ENCODE measurements at places on chromosomes 3 and 15. TPM values are rescaled to one million over a fixed set of nuclear protein-coding genes. Genes with fewer than 3 reads are reported as not detected.
A peak's percentile ranks its signal among the peaks of the same experiment; 100 is the strongest.

Gene SLC24A5
- not detected for total RNA-seq

Gene KNG1
- total RNA-seq: not detected

DNA sequence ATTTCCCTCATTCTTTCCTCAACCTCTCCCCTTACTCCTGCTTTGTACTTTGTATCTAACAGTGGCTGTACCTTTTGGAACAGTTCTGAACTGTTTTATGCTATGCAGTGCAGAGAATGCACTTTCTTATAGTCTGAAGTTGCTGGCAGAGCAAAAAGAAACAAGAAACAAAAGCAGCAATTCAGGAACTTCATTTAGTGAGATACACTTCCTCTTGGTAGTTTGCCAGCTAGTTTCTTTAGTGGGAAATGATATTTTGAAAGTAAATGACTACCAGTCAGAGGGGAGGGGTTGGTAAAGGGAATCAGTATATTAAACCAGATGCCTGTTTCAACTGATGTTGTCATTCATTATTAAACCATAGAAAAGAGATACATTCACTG, 55.0 kb upstream of the CHD2 start:
- no peak for DNase-seq

- no peak for DNase-seq
These were observed 38.6 kb downstream of the ACAA1 start for GRCh38 chr3:38098376-38098723.

GRCh38 chr3:193869221-193870201, 266.4 kb upstream of the HES1 start:
- peak; percentile 12 for DNase-seq

GRCh38 chr3:62151591-62151990, 221.8 kb downstream of the FEZF2 start:
- no peak for DNase-seq

- DNase-seq: no peak
These were observed 31.4 kb downstream of the ETV5 start for GRCh38 chr3:186077466-186077865.

DNA sequence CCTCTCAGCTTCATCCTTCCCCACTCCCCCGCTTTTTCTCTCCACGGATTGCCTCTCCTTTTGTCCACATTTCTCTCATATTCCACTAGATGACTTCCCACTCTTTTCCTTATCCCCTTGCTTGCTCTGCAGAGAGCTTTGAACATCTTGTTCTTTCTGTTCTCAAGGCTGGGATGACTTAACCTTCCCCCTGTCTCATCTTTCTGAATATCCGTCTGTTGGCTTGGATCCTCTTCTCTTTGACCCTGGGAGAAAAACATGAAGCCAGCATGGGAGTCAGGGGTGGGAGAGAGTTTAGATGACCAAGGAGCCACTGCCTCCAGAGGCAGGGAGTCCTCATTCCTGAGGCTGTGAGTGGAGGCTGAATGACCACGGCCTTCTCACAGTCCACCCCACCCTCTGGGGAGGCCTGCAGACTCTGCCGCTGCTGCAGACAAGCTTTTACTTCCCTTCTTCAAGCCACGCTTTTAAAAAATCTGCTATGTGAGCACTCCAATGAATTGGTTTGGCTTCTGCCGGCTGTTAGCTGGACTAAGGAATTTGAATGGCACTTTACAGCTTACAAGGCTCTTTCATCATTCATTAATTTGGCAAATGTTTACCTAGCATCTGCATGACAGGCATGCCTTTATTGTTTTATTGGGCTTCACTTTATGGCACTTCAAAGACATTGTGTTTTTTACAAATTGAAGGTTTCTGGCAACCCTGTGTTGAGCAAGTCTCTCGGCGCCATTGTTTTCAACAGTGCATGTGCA, 111.6 kb upstream of the SLC6A6 start:
- no peak for DNase-seq

Gene HIGD2B
- total RNA-seq: 0.68 TPM

DNA sequence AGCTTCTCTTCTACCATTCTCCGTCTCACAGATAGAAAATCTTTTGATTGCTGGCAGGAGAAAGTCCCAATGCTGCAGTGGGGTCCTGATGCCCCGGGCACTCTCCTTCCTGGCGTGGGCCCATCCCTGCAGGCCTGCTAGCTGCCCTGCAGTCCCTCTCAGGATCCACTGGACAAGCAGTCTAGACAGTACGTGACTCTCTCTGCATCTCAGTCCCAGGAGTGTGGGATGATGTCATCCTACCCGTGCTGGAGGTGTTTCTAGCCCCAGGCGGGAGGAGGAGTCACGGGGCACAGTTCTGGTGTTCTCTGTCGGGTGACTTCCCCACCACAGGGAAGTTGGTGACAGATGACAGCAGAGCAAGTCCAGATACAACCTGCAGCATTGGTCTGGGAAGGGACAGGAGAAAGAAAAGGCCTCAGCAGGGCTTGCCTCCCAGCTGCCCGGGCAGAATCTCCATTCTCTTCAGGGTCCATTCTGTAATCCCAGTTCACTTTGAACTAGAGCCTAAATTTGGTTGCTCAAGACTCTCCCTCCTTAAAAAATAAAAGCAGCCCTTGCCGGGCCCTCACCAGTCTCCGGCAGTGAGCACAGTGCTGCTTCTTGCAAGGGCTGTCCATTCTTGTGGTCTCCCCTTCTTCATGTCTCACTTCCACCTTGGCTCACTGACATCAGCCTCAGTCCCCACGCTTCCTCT, 30.6 kb downstream of the SLC28A1 start:
- DNase-seq: no peak

Gene FSIP1
- total RNA-seq: 0.18 TPM

GRCh38 chr15:38002883-38003477, 68.5 kb downstream of the TMCO5A start:
- DNase-seq: no peak

Gene GOLGA6L10
- total RNA-seq: 1.8 TPM

DNA sequence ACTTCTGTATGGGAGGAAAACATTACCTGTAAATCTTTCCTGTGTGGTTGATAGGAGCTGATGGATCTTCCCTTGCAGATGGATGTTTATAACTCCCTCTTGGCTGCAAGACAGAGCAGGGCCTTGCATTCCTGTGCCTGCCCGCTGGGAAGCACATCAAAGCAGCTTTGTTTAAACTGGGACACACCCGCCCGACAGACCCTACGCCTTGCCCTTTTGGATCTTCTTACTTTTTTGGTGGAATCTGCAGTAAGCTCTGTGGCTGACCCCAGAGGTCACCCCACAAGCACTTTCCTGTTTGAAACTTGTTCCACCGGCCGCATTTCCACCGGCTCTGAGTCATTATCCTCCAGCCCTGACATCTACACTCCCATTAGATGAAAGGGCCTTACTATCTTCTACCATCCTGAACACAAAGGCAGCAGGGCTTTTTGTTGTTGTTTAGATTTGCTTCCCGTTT, 244.1 kb upstream of the STT3B start:
- no peak for DNase-seq

Gene CSPG4
- total RNA-seq: not detected

DNA sequence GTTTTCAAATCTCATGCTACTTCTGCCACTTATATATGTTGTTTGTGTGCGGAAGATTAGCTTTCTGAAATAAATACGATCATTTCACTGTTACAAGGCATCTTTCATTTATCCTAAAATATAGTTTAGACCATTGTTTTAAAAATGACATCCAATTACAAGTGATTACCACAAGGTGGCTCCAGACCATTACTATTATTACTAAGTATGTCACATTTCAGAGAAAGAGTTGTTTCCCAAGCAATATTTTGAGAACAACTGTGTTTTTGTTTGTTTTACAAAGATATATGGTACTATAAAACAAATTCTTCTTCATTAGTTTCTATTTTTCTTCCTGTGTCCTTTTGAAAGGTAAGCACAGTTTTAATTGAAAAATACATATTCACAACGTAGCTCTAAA, 136.0 kb upstream of the RAP2B start:
- DNase-seq: no peak

Gene CYP1A1
- total RNA-seq: 2.1 TPM

GRCh38 chr3:130981469-130981868, 45.2 kb downstream of the ASTE1 start:
- DNase-seq: no peak

Gene DAZL
- total RNA-seq: not detected

Gene CATSPER2
- 8.1 TPM for total RNA-seq

- DNase-seq: peak; percentile 17
These were observed 137.1 kb downstream of the ZNF609 start for GRCh38 chr15:64597477-64597822.

GRCh38 chr3:151960961-151961580, 87.6 kb downstream of the SUCNR1 start:
- DNase-seq: no peak

DNA sequence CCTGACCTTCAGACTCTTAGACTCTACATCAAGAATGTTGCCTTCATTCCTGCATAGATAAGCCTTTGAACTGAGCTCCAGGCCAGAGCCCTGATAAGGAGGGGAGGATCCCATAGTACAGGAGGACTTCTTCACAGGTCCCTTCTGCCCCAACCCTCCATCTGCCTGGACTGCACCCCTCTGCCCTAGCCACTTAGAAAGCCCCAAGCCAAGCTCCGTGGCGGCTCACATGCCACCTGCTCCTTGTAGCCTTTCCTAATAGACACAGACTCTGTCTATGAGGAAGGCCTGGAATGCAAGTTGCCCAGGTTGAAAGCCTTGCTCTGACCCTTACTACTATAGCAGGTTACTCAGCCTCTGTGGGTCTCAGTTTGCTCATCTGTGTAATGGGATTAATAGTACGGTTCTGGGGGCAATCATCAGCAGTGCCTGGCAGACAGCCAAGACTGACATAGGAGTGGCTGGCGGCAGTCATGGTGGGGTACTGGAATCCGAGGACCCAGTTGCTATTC, 11.6 kb downstream of the PCSK6 start:
- DNase-seq: no peak

DNA sequence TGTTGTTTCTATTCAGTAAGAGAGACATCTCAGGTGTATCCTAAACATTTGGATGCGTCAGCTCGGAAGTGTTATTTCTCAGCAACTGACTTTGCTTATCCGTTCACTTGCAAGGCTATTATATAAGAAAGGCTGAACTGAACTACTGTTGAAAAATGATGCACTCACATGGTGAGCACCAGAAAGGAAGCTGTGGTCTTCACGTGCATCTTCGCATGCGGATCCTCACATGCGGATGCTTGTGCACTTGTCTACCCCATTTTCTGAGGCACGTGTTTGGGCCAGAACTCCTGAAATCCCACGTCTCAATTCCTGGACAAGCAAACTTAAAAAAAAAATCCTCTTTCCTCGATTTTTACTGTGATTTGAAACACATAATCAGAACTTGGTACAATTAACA, 63.2 kb downstream of the PDZRN3 start:
- DNase-seq: no peak

Gene IL17RD
- total RNA-seq: not detected

Gene CHST13
- total RNA-seq: not detected

DNA sequence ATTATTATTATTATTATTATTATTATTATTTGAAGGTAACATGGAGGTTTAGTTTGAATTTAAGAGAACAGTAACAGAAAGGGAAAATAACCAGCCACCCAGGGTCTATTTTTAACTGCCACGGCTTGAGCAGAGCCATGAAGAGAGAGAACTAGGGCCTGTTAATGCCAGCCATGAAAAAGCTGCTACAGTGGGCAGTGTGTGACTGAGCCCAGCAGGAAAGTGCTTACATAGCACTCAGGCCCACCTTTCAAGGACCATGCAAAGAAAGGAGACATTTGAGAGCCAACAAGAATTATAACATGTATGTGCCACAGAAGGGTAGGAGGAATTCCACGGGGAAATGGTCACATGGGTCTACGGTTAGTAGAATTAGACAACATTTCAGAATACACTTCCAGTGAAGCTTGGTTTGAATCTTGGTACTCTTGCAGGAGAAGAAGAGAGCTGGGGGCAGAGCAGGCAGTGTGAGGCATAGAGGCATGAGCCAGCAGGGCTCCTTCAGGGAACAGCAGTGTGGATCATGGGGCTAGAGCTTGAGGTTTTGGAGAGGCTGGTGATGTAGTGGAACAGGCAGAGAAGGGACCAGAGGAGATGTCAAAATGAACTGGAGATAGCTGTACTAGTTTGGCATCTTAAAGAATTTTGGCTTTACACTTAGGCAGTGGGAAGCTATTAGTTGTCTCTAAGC, 140.7 kb downstream of the CMSS1 start:
- no peak for DNase-seq

GRCh38 chr3:170360916-170361315, 3.4 kb downstream of the SKIL start:
- no peak for DNase-seq

Data from activated naive CD4-positive, alpha-beta T cell treated with anti-CD3 and anti-CD28 coated beads, Interleukin-2, amount 50 U/mL, for 72 hours (primary cell).